Stimulated activated CD4-positive, alpha-beta T cell treated with anti-CD3 and anti-CD28 coated beads, Interleukin-4, amount 100 ng/mL, for 48 hours (primary cell): ENCODE measurements at places on chromosomes 4 and X.

DNA sequence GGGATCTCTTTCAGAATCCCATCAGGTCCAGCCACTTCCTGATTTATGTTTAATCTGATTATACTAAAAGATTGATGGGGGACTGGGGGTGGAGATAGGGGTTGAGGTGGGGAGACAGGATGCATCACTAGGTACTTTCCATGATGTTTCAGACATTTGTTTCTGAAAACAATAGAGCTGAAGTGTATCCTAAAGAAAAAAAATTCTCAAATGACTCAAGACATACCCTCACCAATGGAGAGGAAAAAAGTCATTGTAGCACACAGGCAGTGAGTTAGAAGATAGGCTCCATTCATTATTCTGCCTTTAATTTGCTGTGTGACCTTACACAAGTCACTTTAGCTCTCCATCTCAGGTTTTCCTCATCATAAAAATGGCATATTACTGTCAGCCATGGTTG is 33.1 kb downstream of the LHFPL1 start:
- no peak for DNase-seq

GRCh38 chr4:55931833-55932232 is 16.9 kb upstream of the CEP135 start:
- DNase-seq: no peak

DNA sequence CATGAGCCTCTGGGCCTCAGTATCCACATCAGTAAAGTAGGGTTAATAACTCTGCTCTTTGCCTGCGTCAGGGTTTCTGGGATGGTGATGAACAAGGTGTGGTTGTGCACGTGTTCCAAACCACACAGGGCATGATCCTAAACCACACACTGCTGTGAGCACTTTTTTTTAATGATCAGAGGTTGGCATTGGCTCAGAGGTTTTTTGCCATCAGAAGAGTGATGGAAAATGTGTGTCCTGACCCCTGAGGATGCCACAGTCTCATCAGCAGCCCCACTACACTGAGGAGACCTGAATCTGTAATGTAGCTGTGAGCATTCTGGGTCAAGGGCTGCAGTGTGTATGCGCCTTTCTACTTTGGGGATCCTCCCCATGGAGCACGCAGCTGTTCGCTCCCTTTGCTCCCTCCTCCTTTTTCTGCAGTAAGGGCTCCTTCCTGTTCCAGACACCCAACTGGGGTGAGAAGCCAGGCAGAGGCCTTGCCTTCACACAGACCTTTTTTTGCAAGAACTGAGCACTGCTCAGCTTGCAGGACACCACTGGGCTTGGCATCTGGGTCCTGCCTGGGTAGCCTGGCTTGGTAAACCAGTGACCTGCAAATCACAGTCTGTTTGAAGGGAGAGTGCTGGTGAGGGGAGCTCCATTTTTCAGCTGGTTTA is 87.5 kb downstream of the MAMLD1 start:
- DNase-seq: no peak

DNA sequence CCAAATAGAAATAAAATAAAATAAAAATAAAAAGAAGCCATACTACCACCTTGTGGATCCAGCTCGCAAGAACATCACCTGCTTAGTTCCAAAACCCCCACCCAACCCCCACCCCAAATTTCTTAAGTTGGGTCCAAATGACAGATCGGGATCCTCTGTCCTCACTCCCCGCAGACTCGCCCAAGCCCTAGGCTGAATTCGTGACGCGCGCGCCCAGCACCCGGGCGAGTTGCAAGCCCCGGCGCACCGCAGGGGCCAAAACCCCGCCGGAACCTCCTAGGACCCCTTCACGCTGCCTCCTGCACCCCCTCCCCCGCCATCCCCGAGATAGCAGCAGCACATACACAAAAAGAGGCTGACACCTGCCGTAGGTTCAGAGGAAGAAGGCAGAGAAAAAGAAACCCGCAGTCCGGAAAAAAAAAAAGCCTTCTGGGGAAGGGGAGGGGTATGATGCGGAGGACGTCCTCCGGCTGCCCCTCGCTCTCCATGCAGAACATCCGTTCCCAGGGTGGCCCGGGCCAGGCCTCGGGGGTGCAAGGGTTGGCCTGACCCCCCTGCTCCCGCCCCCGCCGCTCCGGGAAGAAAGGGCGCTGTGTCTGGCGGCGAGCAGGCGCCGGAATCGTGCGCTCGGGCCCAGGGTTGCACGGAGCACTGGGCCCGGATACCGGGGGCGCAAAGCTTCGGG is 2.6 kb downstream of the NLGN4X start:
- DNase-seq: no peak

DNA sequence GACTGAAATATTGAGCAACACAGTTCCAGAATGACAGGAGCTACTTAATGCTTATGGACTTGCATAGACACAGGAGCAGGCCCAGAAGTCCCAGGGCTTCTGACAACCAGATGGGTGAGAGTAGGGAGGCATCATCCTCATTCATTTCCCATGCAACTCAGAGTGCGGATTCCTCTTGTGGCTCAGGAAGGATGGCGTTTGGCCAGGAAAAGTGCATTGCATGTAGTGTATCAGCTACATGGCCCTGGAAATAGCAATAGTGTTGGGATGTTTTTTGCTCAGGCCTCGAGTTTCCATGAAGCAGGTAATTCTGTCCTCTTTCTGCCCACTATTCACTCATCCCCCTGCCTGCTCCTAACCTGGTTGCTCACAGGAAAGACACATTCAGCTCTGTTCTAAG is 136.6 kb downstream of the PDGFRA start:
- DNase-seq: no peak

- no peak for DNase-seq
Observed at GRCh38 chr4:99998062-99998867, 48.2 kb upstream of the H2AZ1 start.
